ENCODE measurements at places on chromosomes 1 and 21.

DNA sequence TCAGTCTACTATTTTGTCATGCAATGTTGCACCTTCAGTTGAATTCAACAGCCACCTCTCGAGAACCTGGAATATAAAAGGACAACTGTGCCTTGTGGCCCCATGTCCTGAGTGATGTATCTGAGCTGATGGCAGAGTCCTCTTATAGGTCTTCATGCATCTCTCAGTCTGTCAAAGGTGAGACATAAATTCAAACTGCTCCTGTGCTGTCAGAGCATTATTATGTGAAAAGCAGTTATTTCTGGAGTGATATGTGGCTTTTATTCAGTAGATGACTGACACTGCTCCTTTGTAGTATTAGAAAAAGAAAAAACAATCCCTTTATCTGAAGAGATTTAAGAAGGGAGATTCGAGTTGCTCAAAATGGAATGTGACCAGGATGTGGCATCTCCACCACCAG lies 8.4 kb downstream of the S100A10 start:
- no peak for DNase-seq

DNA sequence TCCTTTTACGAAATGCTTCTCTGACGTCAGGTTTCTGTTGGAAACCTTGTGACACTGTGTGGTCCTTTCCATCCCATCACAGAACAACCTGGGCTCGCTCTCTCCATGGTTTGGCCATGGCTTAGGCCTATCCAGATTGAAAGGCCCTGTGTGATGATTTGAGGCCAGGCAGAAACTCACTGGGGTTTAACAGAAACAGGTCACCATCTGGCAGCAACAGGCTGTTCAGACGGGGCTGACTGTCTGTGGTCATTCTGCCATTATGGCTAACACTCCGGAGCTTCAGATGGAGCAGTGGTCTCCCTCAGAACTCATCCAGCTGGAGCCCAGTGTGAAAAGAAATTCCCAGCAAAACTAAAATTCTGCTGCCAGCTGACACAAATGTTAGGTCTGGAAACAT lies 9.3 kb downstream of the PLEKHM2 start:
- no peak for DNase-seq

GRCh38 chr1:193013707-193014106 lies 45.5 kb downstream of the UCHL5 start:
- DNase-seq: no peak

- no peak for DNase-seq
These were observed 137.6 kb downstream of the PTGER3 start for GRCh38 chr1:70910013-70910412.

DNA sequence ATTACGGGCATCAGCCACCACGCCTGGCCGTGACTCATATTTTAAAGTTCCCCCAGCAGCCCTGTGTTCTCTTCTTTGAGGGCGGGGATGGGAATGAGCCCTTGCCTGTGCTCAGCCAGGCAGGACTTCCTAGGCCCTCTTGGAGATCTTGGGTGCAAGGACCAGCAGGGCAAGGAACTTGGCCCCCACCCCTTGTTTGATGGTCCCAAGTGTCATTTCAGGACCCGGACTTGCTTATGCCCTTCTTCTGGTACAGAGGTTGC lies 9.3 kb downstream of the RASSF5 start:
- DNase-seq: no peak

- no peak for DNase-seq
These were observed 61.3 kb downstream of the ASTN1 start for GRCh38 chr1:177103005-177103852.

Measured in activated T-cell treated with anti-CD3 and anti-CD28 coated beads for 4 hours (primary cell).